Mesenchymal stem cell (in vitro differentiated cells and primary cell): ENCODE measurements at places on chromosomes 1 and 21.

GRCh38 chr1:24830680-24831272, 85.5 kb downstream of the CLIC4 start:
- peak; percentile 81 for DNase-seq

DNA sequence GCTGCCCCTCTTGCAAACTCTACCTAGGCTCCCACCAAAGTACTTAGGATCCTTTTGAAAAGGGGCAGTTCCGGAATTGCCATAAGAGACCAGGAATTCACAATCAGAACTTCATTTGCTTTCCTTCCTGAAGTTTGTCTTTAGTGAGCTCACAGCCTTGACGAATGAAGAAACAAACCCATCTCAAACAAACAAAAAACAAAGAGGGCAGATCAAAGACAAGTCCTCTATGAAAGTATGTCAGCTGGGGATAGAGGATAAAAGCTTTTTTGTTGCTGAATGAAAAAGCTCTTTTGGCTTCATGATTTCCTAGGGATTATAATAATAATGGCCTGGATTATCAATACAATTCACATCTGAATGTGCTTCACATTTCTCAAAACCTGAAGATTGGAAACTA, 357.9 kb upstream of the DUSP10 start:
- no peak for DNase-seq

- no peak for DNase-seq
Observed at GRCh38 chr1:98940069-98940721, 64.5 kb downstream of the PLPPR5 start.

- no peak for DNase-seq
Observed at GRCh38 chr1:27103498-27103897, 51.4 kb downstream of the SLC9A1 start.

- DNase-seq, result no peak
Observed at GRCh38 chr1:180609643-180610555, 21.9 kb upstream of the XPR1 start.

DNA sequence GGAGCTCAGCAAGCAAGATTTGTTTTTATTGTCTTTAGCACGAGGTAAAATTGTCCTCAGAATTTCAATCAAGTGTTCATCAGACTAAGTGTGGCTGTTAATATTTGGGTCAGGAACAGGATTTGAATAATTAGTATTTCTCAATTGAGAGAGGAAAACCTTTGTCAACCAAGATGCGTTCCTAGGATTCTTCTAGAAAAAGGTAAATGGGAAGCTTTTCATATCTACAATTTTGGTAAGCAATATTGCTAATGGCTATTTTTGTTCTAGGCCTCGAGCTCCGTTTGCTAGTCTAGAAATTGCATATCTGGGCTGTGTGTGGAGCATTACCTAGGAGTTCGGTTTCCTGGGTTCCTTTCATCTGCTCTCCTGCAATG, 4.1 kb upstream of the PIGV start:
- DNase-seq, result no peak

DNA sequence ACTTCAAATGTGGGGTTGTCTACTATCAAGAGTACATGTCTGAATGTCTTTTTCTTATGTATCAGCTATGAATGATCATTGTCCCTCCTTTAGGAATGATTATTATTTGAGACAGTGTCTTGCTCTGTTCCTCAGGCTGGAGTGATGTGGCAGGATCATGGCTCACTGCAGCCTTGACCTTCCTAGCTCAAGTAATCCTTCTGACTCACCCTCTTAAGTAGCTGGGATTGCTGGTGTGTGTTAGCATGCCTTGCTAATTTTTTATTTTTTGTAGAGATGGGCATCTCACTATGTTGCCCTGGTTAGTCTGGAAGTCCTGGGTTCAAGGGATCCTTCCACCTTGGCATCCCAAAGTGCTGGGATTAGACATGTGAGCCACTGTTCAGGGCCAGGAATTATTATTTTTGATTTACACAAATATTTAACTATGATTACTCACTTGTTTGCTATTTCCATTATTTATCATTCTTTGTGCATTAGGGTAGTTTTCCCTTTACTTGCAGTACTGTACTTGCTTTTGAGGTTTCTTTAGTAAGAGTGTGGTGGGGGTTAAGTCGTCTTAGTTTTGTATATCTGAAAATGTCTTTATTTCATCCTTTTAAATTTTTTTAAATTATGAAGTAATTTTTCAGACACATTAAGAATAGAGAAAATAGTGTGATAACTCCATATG, 12.8 kb downstream of the S100A7 start:
- peak; percentile 74 for DNase-seq

DNA sequence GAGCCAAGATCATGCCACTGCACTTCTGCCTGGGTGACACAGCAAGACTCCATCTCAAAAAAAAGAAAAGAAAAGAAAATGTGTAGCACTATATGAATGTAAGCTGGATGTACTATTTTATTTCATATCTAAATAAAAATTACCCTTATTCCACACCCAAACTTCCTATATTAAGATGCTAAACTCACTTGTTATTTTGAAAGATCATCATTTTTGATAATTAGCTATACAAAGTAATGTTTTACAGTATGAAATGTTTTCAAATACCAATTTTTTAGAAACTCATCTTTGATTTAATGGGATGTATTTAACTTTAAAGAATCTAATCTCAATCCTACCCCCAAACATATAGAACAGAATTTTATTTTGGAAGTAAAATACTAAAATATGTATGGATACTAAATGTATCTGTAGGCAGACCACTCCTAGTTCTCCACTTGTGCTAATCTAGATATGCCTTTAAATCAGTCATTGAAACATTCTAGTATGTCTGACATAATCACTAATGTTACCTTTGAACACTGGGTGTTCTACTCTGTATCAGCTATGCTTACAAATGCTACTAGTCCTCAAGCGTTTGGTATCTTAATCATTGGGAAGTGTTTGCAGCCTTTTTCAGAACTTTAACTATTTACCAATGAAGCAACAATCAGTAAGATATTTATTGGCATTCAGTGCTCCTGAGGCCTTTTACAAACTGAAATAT, 12.9 kb downstream of the MIER1 start:
- DNase-seq, result no peak

DNA sequence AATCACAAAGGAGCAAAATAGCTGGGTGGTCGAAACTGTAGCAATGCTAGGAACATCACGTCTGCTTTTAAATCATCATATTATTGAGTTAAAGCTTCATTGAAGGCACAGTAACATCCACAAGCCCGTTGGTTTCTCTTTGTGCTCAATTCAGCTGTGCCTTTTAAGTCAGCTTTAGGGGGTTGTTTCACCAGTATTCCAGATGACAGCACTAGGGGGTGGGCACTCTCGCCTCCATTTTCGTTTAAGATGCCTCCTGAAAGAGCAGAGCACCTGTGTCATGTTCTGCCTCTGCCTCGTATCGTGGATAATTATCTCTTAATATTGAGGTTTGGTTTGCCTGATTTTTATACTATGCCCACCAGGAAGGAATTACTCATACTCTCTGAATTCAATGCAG, 139.8 kb upstream of the PTBP2 start:
- no peak for DNase-seq

DNA sequence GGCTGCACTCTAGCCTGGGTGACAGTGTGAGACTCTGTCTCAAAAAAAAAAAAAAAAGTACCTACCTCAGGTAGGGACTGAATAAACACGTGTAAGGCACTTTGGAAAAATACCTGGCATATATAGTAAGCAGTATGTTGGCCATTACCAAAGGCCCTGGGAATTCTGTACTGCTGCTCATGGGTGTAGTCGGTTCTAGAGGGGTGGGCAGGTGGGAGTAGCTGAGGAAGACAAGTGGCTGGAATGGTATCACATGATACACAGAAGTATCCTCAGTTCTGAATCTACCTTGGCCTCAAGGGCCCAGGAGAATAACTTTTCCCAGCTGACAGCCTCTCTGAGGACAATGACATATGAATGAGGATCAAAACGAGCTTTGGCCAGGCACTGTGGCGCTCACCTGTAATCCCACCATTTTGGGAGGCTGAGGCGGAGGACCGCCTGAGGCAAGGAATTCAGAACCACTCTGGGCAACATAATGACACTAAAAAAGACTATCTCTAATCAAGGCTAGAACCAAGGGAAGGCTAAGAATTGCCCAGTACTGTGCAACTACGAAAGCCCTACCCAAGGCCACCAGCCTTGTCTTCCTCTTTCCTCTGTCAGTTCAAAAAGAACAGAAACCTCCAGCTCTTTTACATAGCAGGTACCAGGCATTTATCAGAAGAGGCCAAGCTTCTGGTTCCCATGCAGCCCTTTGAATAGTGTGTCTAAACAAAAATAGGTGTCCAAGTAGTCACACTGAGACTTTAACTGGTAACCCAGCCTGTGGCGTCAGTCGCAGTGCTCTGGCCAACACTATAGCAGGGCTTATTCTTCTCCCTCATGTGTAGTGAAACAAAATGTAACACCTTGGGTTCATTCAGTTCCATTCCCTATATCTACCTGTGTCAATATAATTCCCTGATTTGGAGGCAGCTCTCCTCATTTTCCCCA, 10.2 kb downstream of the MMACHC start:
- no peak for DNase-seq

DNA sequence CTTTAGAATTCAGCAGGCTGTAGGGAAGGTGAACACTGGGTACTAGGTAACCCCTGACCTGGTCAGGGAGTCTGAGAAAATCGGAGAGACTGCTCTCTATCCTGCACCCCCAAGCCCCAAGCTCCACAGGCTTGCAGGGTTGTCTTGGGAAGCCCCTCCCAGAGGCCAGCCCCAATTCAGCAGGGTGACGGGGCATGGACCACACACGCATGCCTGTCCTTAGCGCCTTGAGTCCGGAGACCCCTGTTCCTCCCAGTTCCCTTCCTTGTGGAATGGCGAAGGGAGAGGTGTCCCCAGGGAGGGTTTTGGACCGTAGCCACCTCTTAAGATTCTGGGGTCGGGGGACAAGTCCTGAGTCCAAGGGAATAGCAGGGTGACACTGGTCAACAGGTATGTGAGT, 116.1 kb downstream of the HLCS start:
- DNase-seq, result no peak

GRCh38 chr1:170063109-170063826, 11.2 kb downstream of the KIFAP3 start:
- DNase-seq, result no peak

GRCh38 chr1:116323491-116323890, 49.6 kb upstream of the ATP1A1 start:
- DNase-seq, result no peak

DNA sequence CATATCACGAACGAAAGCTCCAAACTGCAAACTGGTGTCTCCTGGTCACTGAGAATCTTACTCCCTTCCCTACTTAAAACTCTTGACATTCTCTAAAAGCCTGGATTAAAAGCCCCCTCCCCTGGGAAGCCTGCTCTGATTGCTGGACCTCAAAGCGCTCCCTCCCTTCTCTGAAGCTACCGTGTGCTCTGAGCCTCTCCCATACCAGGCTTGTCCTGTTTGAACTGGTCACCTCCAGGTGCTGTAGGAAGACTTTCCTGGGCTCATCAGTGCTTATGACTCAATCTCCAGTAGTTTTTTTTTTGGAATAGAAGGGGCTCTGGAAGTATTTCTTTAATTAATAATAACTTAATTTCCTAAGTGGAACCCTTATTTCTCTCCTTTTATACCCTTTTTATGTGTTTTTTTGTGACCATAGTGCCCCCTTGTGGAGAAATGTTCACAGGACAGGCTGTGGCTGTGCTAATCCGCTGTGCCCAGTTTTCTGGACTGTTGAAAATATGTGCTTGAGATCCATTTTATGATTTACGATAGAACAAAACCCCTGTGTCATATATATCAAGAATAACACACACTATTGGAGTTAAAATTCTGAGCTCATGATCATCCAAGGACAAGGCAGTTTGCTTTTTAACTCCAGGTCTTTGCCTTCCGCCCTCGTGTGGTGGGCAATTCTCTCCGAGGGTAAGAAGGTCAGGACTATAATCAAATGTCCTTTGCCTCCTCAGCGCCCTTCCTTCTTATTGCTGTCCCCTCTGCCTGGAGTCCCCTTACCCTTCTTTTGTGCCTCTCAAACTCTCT, 16.9 kb downstream of the MTARC1 start:
- DNase-seq, result peak; percentile 53

DNA sequence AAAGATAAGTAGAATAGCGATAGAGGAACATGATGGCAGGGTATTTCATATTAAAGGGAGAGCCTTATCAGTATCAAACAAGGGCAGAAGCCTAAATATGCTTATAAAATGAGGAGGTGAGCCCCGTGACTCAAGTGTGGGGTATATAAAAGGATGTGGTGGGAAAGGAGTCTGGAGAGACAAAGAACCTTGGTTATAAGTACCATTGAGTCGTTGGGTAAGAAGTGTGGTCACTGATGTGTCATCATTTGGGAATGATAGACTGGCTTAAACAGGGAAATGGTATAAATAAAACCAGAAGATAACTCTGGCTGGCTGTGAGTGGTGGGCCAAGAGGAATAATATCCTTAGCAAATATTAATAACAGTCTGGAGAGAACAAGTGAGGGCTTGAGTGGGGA, 10.9 kb upstream of the CD5L start:
- DNase-seq, result no peak

DNA sequence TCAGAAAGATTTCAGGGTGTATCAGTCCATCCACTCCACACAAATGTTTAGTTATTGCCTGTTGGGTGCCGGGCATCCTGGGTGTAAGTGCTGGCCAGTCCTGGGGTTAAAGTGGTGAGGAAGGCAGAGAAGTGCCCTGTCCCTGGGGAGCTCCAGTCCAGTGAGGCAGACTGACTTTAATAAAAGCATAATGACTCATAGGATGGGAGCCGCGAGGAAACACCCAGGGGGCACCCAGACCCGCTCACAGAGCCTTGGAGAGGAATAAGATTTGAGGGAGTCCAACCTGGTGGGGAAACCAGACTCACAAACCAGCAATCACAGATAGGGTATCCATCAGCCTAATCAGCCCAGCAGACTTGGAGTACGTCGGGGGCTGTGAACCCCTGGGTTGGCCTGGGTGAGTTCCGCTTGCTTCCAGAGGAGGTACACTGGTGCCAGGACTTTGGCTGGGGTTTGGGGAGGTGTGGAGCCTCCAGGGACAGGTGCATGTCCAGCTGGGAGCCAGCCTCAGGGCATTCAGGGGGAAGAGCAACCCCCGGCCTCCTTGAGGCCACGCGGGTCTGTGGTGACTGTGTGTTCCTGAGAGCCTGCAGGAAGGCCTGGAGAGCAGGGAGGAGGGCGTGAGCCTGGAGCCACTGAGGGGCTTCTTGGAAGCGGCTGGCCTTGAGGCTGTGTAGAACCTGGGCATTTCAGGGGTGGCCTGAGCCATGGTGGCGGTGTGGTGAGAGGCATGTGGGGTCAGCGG, 3.7 kb downstream of the PEAR1 start:
- peak; percentile 86 for DNase-seq

GRCh38 chr1:16445052-16445451, 4.5 kb downstream of the NECAP2 start:
- no peak for DNase-seq

- no peak for DNase-seq
Observed at GRCh38 chr1:116259663-116260062, 113.4 kb upstream of the ATP1A1 start.

- no peak for DNase-seq
Observed at GRCh38 chr1:222627232-222627631, 9.3 kb downstream of the MIA3 start.

- no peak for DNase-seq
Observed at GRCh38 chr1:169838942-169839341, 44.2 kb upstream of the METTL18 start.
